ENCODE measurements at places on chromosomes 3 and 15.
A peak's percentile ranks its signal among the peaks of the same experiment; 100 is the strongest.

- DNase-seq = no peak
Observed at GRCh38 chr3:31615071-31615875, 82.5 kb downstream of the STT3B start.

DNA sequence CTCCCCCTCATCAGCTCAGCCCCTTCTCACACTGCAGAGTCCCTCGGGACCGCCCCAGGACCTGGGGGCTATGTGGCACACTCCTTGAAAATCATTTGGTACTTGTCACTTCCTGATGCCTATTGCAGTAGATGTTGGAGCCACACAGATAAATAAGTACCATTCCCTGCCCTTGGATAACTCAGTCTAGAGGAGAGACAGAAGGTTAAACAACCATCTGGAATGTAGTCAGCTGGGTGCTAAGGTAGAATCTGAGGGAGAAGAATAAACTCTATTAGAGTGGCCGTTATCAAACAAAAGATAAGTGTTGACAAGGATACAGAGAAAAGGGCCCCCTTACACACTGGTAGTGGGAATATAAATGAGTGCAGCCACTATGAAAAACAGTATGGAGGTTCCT is 112.3 kb upstream of the NR2E3 start:
- DNase-seq = no peak

DNA sequence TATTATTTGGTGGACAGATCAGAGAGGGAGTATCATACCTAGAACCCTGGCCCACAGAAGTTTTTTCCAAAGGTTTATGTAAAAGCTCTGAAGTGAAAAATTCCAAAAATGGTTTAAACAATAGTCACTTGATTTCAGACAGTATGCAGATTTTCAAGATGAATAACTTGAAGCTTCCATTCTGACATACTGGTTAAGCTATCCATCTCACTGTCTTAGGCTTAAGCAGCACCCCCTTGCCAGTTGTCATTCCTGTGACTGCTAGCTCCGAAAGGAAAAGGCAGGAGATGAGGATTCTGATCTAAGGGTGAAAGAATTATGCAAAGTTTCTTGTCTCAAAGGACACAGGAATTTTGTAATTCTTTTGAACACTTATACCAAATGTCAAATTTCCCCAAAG is 337.5 kb upstream of the THBS1 start:
- peak; percentile 82 for DNase-seq

GRCh38 chr3:44104043-44104442 is 137.6 kb upstream of the TOPAZ1 start:
- DNase-seq = no peak
